Left hindlimb (tissue), 1 donor: ENCODE measurements at places on chromosomes 6 and 20.

DNA sequence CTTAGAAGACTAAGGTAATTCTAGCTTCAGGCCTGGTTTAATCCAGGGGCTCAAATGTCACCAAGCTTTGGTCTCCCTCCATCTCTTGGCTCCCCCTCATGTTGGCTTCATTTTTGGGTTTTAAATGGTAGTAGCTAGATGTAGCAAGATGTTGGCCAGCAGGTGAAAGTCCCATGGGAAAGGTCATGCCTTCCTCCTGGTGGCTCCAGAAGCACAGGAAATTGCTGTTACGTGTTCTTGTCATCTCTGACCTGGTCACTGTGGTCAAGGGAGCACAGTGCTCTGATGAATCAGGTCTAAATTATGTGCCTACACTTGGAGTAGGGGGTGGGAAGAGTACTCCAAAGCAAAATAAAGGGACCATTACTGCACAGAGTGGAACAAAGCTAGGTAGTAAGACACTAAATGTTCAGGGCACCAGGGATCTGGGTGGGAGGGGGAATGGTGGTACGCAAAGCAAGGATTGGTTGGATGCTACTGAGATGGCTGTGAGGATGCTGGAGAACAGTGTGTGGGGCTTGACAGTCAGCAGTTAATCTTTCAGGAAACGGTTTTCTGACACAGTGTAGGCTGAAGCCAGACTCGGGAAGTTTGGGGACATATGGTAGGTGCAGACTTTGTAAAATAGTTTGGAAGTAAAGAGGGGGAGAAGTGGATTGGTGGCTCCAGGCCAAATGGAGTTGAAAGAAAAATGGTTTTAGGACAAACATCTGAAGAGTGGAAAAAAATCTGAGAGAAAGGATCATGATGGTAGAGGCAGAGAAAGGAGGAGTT, 30.1 kb downstream of the CDS2 start:
- DNase-seq = no peak

DNA sequence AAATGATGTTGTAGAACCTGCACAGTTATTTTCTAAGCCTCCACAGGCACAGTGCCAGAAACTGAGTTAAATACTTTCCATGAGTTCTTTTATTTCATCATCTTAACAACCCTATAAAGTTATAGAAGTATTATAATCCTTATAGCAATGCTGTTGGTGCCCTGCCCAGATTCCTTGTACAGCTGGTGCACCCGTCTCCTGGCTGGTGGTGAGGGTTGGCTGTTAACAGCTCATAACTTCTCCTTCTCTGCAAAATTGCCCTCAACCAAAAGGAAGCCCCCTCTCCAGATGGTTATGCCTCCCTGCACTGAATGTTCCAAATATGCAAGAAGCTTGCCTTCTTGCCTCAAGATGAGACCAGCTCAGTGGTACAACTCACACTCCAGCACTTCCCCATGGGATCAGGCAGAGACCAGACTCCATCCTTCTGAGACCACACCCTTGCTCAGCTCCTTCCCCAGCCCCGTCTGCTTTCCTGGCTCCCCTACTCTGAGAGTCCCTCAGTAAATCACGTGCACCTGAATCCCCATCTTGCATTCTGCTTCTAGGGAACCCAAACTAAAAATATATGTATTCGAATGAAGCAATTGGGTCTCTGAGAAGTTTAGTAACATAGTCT, 304.4 kb upstream of the PLCB4 start:
- peak; percentile 51 for DNase-seq

- DNase-seq = no peak
Measured at GRCh38 chr6:120211955-120212792, 862.6 kb upstream of the MAN1A1 start.

DNA sequence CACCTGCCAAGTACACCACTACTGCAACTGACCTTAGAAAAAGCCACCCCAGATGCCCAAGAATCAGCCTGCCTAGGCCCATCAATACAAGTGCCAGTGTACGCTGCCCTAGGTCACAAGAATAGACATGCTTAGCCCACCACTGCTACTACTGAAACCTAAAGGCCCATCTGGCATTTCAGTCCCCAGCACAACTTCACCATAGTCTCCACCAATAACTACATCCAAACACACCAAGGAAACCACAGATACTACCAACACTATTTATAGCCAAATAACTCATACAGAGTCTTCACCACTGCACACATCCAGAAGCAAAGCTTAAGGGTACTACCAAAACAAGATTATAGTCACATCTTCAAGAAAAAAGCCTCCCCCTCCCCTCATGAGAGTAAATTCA, 28.2 kb downstream of the TREML4 start:
- no peak for DNase-seq

DNA sequence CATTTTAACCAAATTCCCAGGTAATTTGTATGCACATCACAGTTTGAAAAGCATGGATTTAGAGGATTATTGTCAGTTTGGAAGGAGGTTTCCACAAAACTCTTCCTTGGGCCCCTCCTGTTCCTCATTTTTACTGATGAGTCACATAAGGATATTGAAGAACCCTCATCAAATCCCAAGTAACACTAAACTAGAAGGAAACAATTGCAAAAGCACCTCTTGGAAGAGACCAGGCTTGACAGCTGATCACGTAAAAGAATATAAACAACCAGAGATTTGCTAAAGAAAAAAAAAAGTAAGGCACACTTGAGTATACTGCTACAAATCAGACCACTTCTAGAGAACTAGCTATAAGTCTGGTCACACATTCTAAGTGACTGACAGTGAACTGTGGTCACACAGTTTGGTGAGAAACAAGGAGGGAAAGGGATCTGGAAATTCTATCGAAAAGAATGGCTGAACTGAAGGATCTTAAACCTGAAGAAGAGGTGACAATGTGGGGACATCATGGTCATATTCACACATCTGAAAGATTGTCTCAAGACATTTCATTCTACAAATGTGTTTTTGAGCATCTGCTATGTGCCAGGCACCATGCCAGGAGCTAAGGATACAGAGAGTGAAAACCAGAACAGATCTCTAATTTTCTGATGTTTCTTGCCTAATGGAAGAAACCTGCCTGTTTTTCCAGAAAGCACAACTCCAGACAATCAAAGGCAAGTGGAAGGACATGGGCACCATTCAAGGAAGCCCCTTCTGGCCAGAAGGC, 24.1 kb downstream of the ZHX3 start:
- DNase-seq = no peak

GRCh38 chr20:33810259-33810658, 889 bp upstream of the CHMP4B start:
- no peak for DNase-seq

GRCh38 chr6:2790588-2791449, 25.6 kb downstream of the WRNIP1 start:
- peak; percentile 59 for DNase-seq

- no peak for DNase-seq
Measured at GRCh38 chr20:41615676-41616075, 2.5 kb downstream of the CHD6 start.

- no peak for DNase-seq
Measured at GRCh38 chr6:37106982-37107491, 62.9 kb upstream of the PIM1 start.
